Fibroblast of lung (primary cell): ENCODE measurements at places on chromosomes 12 and 14. TPM values are rescaled to one million over a fixed set of nuclear protein-coding genes. Genes with fewer than 3 reads are reported as not detected.

Gene PPTC7
- 4.9 and 6.9 TPM in 2 replicates for total RNA-seq

Gene MYO1H
- 0.77 TPM in 1 of 2 replicates, not detected in the other for total RNA-seq

Gene SOAT2
- under 0.01 TPM in 1 of 2 replicates, not detected in the other for total RNA-seq

Gene LLPH
- 5.8 and 6.7 TPM in 2 replicates for total RNA-seq

Gene SPTB
- under 0.01 TPM in 1 of 2 replicates, not detected in the other for total RNA-seq
